Airway epithelial cell (primary cell): ENCODE measurements at places on chromosomes 5 and 9. TPM values are rescaled to one million over a fixed set of nuclear protein-coding genes. Genes with fewer than 3 reads are reported as not detected.

The OGN gene
- total RNA-seq = not detected in 2 replicates

The CDO1 gene
- total RNA-seq = not detected in 2 replicates

The PCDHB16 gene
- 0.07 and 0.14 TPM in 2 replicates for total RNA-seq

The S1PR3 gene
- 0.70 and 2.4 TPM in 2 replicates for total RNA-seq

The PKN3 gene
- 5.8 and 6.3 TPM in 2 replicates for total RNA-seq

The PCDHA1 gene
- 0.14 TPM in 2 replicates for total RNA-seq
